ENCODE measurements at places on chromosomes 1 and 21.
A peak's percentile ranks its signal among the peaks of the same experiment; 100 is the strongest.

- no peak for DNase-seq
Observed at GRCh38 chr1:44684525-44684924, 10.0 kb downstream of the ARMH1 start.

- DNase-seq, result no peak
Observed at GRCh38 chr21:17598437-17598836, 14.3 kb downstream of the BTG3 start.

- no peak for DNase-seq
Observed at GRCh38 chr1:45454464-45454863, 36.5 kb downstream of the TESK2 start.

- DNase-seq, result peak; percentile 27
Observed at GRCh38 chr1:156319664-156320063, 18.4 kb downstream of the CCT3 start.

DNA sequence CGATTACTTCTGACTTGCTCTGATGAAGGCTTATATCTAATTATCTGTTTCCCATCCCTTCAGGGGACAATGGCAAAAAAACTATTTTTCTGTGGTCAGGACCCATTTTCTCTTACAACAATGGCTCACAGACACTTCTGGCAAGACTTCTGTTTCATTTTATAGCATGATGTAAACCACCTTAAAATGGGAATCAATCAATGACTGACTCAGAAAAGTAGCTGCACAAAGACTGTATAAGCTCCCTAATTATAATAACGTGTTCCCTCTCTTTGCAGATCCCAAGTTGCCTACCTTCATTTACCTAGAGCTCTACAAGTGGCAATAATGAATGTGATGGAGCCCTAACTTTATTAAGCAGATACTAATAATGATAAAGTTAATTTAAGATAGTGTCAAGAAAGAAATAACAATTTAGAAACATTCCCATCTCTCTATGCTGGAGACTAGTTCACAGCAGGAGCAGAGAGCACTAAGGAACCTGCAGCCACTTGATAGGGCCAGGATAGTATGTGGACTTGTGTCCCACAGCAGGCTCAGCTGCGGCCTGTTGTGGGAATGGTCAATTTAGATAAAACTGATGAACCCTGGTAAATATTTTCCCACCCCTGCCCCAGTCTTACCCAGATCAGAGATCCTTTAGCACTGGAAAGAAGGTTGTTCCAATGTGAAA lies 538 bp downstream of the GBP2 start:
- no peak for DNase-seq

DNA sequence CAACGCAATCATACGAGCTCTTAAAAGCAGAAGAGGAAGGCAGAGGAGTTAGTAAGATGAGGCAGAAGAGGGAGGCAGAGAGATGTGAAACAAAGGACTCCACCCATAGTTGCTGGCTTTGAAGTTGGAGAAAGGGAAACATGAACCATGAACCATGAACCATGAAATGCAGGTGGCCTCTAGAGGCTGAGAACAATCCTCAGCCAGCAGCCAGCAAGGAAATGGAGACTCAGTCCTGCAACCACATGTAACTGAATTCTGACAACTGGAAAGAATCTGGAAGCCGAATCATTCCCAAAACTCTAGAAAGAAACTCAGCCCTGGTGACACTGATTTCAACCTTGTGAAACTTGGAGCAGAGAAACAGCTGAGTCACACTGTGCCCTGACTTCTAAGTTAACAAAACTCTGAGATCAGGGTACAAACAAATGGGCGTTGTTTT lies 10.1 kb downstream of the DIPK1A start:
- peak; percentile 89 for DNase-seq

DNA sequence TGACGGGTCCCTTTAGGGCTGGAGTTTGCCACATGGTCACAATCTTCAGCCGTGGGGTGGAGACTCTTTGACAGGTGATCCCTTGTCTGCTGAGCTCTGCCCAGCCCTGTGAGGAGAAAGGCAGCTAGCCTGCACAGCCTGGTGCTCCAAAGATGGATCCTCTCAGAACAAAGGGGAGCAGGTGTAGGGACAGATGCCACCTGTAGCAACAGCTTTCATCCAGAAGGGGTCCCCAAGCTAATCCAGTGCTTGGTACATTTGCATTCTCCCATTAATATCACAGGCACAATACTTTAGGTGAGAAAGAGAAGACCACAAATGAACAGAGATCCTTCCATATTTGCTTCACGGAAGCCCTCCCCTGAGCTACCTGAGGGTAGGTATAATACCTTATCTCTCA lies 93.2 kb downstream of the CCDC185 start:
- DNase-seq, result peak; percentile 20

DNA sequence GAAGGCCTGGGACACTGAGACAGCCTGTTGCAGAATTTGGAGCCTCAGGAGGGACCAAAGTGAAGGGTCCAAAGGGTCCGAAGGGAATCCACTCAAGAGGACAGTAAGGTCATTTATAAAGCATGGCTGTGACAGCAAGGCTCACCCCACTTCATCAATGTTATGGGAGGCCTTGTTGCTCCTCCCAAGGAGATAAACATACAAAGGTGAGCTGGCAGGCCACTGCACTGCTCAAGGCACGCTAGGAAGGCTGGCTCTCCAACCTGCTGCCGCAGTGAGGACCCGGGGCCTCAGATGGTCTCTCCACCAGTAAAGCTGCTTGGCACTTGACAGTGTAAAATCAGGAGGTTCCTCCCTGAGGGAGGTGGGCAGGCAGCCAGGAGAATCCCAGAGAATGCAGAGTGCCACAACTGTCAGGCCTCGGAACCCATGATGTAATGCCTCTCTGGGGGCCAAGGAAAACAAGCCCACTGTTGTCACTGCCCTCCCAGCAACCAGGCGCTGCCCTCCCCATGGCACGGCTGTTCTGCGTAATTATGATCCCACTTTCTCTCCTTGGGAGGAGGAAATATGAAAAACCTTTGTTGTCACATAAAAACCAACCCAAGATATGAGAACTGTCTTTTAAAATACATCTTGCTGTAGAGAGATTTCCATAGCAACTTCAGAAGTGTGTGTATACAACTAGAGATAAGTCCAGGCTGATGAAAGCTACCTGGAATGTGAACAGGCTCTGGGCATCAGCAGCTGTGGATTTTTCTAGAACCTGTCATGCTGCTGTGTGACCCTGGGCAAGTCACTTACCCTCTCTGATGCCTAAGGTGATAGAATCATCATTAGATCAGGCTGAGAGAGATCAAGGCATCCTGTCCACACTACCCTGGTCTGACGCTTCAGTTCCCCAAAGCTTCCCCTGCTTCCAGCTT lies 102.5 kb downstream of the KCNN3 start:
- no peak for DNase-seq

DNA sequence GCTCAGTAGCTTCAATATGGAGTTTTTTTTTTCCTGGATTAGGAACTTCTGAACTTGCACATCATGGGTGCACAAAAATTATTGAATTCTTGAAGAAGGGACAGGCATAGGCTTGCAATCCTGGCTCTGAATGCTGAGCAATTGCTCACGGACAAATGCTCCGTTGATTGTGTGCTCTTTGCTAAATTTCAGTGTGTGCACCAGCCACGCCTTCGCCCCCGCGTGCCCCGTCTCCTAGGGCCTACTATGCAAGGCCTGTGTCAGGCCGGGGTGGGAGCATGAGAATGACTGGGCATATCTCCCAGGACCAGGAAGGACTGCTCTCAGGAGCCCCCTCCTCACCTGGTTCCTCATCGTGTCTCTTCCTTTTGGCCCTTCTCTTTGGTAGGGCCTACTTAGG lies 17.4 kb downstream of the IL6R start:
- no peak for DNase-seq

- no peak for DNase-seq
Observed at GRCh38 chr1:203349773-203350524, 973 bp downstream of the FMOD start.

- no peak for DNase-seq
Observed at GRCh38 chr1:28280501-28280900, 21.2 kb downstream of the SESN2 start.

DNA sequence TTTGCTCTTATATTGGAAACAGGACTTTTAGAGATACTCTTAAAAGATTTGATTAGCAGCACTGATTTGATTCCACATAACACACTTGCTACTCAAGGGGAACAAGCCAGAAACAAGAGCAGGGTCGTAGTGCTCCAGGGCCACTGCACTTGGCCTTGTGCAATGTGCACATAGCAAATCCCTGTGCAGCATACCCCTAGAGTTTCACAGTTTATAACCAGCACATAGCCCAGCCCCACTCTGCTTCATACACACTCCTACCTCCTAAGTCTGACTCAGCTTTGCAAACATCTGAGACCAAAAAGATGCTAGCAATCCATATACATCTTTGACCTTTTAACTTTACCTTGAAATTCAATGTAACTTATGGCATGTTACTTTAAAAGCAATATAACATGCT lies 157.6 kb downstream of the VAV3 start:
- no peak for DNase-seq

DNA sequence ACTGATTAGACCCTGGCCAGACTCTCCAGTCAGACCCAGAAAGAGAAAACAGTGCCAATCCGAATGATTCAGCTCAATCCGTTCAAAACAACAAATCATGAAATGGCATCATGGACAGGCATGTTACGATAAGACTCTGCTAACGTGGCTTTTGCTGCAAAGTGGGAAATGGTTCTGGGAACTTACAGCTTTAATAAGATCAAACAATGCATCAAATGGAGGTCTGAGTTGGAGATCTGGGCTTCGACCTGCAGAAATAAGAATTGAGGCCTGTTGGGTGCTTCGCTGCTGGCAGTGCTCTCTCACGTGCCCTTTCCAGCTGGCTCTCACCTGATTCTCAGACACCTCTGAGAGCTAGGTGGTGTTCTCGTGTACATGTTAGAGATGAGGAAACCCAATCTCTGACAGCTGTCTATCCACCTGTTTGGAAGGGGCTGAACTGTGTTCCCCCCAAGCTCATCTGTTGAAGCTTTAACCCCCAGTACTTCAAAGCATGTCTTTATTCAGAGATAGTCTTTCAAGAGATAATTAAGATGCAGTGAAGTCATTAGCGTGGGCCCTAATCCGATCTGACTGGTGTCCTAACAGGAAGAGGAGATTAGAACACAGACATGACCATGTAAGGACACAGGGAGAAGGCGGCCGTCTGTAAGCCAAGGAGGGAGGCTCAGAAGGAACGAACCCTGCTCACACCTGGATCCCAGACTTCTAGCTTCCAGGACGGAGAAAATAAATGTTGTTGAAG lies 45.5 kb upstream of the ETS2 start:
- peak; percentile 26 for DNase-seq

GRCh38 chr21:17343055-17343454 lies 169.8 kb upstream of the CXADR start:
- DNase-seq, result no peak

DNA sequence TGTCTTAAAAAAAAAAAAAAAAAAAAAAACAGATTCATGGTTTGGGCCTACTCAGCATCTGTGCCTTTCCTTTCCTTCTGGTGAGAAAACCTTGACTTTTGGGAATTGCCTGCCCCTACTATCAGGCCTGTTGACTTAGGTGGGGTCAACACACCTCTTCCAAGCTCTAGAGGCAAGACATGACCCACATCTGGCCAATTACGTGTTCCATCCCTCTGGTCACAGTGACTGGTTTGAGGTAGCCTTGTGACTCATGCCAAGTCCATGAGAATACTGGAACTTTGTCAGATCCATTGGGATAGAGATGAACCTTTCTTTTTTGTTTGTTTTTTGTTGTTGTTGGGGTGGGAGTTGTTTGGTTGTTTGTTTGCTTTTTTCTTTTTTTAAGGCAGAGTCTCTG lies 37.3 kb upstream of the KHDRBS1 start:
- no peak for DNase-seq

GRCh38 chr21:45623436-45623835 lies 20.1 kb upstream of the PCBP3 start:
- DNase-seq, result no peak

- DNase-seq, result no peak
Observed at GRCh38 chr1:204453141-204453772, 41.3 kb downstream of the PIK3C2B start.

DNA sequence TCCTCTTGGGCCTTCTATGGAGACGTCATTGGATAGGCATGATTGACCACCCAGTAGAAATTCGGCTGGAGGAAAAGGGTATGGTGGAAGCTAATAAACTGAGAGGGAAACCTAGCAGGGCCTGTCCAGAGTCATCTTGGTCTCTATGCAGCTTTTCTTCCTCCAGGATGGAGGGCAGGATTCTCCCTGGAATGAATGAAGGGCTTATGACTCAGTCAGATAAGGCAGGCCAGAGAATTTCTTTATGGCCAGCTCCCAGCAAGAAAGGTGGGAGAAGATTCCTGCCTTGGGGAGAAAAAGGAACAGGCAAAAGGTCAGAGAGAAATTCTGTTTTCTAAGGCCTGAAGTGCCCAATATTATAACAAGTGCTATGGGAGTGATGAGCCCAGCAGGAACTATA lies 17.1 kb downstream of the FBLIM1 start:
- no peak for DNase-seq

DNA sequence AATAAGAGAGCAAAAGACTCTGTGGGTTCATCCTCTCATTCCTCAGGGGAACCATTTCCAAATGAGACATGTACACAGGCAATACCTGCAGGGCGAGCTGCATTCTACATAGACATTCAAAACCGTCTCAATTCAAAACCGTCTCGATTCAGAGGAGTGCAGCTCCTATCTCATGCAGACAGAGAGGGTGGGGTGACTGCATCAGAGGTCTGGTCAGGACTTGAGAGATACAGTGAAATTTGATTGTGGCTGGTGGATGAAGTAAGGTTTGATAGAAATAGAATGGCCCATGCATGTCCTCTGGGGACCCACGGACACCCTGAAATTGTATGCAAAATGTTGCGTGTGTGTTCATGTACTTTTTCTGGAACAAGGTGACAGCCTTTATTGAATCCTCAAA lies 27.3 kb downstream of the TEX35 start:
- DNase-seq, result no peak

GRCh38 chr1:184116287-184116686 lies 64.8 kb downstream of the TSEN15 start:
- peak; percentile 6 for DNase-seq

- DNase-seq, result no peak
Observed at GRCh38 chr1:44557778-44558177, 116.5 kb downstream of the TMEM53 start.

DNA sequence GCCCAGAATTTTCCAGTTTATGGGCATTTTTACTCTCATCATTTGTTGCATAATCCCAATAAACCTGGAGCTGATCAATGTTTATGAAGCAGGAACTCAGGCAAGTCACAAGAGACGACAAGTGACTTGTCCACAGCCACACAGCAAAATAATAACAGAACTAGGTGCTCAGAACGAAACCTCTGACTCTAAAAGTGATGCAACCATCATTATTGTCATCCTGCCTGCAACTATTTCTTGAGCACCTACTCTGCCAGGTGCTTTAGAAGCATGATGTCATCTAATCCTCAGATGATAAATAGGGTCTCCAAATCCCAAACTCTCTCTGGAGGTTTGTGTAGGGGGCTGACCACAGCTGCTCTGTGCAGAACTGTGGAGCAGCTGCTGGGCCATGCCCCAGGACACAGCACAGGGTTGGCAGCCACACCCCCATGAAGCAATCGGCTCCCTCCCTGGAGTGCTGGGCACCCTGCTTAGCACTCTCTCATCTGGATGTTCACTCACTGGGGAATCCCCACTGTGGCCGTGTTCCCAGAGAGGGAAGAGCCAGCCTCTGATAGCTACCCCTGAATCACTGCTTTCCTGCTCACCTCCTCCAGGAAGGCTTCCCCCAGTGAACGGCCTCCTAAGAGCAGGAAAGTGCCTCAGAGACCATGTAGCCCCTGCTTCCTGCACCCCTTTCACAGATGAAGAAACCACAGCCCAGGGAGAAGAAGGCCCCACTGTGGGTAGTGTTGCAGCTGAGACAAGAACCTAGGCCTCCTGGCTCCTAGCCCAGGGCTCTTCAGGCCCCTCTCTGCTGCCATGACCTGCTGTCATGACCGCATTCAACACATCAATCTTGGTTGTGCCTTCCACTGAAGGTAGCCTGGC lies 2.1 kb downstream of the TTC22 start:
- DNase-seq, result no peak
